ENCODE measurements at places on chromosomes 3 and 15. TPM values are rescaled to one million over a fixed set of nuclear protein-coding genes. Genes with fewer than 3 reads are reported as not detected.

GRCh38 chr3:141255846-141256261 is 24.2 kb downstream of the PXYLP1 start:
- H3K36me3 ChIP-seq: no peaks in the 10 kb centered on the region
- H3K4me3 ChIP-seq: no peak overlapping the region
- peaks cover 2% of the 10 kb centered on the region for H3K27me3 ChIP-seq
- no peak overlapping the region for H3K27ac ChIP-seq

DNA sequence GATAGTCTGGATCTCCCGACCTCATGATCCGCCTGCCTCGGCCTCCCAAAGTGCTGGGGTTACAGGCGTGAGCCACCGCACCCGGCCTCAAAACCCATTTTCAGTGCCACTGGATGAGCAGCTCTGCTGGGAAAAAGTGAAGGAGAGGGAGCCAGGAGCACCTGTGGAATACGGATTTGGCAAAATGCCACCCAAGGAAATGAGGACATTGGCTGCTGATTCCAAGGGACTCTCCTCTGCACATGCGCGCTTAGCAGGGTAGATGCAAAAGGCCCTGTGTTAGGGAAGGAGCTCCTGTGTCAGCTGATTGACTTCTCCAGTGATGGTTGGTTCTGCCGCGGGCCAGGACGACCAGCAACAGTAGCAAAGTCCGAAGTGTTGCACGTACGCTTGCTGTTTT is 43.4 kb upstream of the IGF1R start:
- H3K27ac ChIP-seq: no peak overlapping the region
- H3K36me3 ChIP-seq: peaks cover 3% of the 10 kb centered on the region
- H3K4me1 ChIP-seq: peaks cover 6% of the 10 kb centered on the region
- no peak for DNase-seq
- no peak overlapping the region for H3K4me3 ChIP-seq

DNA sequence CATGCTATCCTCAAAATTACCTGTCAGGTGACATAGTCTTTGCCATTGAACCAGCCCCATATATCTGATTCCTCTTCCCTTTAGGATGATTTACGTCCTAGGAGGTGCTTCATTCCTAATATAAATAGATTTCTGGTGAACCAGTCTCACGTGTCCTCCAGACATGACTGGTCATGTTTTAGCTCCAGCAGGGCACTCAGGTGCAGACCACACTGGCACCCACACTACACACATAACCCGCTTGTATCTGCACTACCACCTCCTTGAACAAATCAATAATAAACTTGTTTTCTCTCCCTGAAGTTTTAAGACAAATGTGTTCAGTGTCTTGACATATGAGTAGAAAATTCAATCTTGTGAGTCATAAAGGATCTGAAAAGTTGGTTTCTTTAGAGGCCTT is 155.5 kb downstream of the GOLIM4 start:
- no peaks in the 10 kb centered on the region for H3K27me3 ChIP-seq
- no peak overlapping the region for H3K4me3 ChIP-seq
- peaks cover 3% of the 10 kb centered on the region for H3K4me1 ChIP-seq
- no peaks in the 10 kb centered on the region for H3K36me3 ChIP-seq
- DNase-seq: no peak

DNA sequence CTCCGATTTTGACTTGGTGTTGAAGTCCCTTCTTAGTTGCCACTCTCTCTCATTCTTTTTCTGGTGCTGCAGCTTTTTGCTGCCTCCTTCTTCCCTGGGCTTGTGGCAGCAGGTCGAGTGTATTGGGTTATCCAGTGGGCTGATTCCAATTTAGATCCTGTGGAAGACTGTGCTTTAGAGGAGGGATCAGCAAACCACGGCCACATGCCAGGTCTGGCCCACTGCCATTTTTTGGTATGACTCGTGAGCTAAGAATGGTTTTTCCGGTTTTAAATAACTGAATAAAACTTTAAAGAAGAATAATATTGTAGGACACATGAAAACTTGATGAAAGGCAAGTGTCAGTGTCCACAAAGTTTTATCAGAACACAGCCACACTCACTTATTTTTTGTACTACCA is 330.5 kb downstream of the ROBO2 start:
- no peaks in the 10 kb centered on the region for H3K27me3 ChIP-seq
- no peaks in the 10 kb centered on the region for H3K36me3 ChIP-seq
- DNase-seq: no peak
- no peak overlapping the region for H3K27ac ChIP-seq

DNA sequence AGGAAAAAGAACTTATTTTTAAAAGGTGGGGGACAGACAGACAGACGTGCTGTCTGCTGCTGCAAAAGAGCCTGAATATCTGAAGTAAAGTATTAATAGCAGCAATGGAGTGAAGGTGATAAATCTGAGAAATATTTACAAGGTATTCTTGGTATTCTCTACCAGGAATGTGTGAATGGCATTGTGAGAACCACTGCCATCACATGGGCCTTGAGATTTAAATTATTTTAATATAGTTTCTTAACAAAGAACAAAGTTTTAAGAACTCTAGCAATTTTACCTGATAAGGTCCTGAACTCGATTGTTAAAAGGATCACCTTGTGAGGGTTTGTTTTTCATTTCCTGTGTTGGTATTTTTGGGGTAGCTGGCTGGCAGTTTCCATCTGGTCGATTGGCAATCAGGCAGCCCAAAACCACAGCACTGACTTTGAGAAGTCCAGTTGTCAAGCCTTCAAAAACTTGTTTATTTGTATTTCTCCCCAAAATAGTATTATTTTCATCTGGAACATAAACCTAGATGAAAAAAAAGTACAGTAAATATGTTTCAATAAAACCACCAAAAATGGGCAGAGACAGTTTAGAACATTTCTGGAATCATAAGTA is 97.3 kb downstream of the ISL2 start:
- no peak overlapping the region for H3K4me3 ChIP-seq
- peaks cover 6% of the 10 kb centered on the region for H3K4me1 ChIP-seq
- no peaks in the 10 kb centered on the region for H3K27me3 ChIP-seq
- no peak overlapping the region for H3K27ac ChIP-seq

DNA sequence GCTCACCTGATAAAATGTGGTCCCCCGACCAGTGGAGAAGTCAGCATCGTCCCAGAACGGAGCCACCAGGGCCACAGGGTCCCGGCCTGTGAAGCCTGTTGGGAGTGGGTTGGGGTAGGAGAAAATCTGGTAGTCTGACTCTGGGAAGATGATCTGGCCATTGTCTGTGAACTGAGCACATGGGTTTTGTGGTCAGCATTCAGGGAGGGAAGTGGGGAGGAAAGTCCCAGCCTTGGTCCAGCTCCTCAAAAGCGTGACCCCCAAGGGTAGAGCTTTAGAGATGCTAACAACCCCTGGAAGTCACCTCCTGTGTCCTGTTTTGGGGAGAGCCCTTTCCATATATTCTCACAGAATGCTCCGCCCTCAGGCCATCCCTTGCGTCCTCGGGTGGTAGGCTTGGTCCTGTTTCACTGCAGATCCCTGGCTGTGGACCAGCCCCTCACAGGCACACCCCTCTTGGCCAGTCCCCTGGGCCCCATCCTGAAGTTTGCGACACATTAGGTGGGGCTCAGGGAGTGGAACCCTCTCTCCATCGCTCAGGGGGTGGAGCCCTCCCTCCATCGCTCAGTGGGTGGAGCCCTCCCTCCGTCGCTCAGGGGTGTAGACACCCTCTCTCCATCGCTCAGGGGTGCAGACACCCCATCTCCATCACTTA is 40.0 kb downstream of the MUC4 start:
- H3K27ac ChIP-seq: no peak overlapping the region
- H3K27me3 ChIP-seq: peaks cover 9% of the 10 kb centered on the region
- peaks cover 4% of the 10 kb centered on the region for H3K36me3 ChIP-seq
- no peak for DNase-seq

DNA sequence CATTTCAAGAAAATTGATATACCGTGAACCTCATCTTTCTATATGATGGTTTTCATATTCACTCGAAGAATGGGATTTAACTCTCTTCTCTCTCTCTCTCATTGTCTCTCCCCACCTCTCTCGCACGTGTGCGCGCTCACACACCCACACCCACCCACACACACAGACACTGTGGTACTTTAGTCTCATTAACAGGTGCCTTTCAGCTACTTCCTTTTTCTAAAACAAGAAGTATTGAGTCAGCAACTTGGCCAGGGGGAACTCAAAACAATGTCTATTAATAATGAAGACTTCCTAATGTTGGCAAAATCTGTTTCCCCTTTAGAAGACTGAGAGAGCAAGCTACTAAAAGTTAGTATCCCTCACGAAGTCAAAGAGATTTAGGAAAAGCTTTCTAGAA is 150.7 kb downstream of the TMCO5A start:
- no peak overlapping the region for H3K27ac ChIP-seq
- no peaks in the 10 kb centered on the region for H3K4me1 ChIP-seq
- H3K27me3 ChIP-seq: no peaks in the 10 kb centered on the region
- H3K4me3 ChIP-seq: no peak overlapping the region
- no peaks in the 10 kb centered on the region for H3K36me3 ChIP-seq
- no peak for DNase-seq

DNA sequence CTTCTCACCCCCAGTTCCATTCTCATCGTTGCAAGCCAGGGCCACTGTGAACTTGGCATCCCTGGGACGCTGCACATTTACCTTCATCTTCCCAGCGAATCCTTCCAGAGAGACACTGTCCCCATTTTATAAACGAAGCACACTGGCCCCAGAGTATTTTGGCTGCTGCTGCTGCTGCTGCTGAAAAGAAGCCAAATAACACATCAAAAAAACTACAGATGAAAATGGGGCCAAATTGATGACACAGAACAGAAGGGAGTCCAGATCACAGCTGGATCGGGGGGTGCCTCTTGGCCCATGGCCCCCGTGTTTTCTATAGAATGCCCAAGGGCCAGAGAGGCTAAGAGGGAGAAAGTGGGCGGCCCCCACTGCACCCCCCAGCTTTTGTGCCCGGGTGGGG is 221.0 kb upstream of the IGF1R start:
- H3K27me3 ChIP-seq: peaks cover 8% of the 10 kb centered on the region
- H3K4me3 ChIP-seq: peak overlapping the region; percentile 73
- DNase-seq: no peak
- H3K27ac ChIP-seq: no peak overlapping the region

NUSAP1 gene
- total RNA-seq: 19.3 TPM

ADAMTS7 gene
- total RNA-seq: 181 TPM
